ENCODE measurements at places on chromosomes 12 and 14.

DNA sequence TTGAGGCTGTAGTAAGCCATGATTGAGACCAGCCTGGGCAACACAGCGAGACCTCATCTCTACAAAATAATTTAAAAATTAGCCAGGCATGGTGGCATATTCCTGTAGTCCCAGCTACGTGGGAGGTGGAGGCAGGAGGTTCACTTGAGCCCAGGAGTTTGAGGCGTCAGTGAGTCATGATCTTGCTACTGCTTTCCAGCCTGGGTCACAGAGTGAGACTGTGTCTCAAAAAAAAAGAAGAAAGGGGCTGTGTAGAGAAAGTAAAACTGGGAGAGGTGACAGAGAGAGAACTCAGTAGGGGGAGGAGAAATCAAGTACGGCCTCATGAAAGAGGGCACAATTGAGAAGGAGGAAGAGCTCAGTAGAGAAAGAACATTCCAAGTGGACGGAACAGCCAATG is 12.4 kb downstream of the TECPR2 start:
- DNase-seq: no peak

- DNase-seq: no peak
Measured at GRCh38 chr12:84982888-84983287, 53.2 kb downstream of the TSPAN19 start.

- DNase-seq: no peak
Measured at GRCh38 chr12:28961948-28962384, 187.1 kb upstream of the FAR2 start.

GRCh38 chr14:37157987-37158386 is 14.4 kb downstream of the SLC25A21 start:
- no peak for DNase-seq

DNA sequence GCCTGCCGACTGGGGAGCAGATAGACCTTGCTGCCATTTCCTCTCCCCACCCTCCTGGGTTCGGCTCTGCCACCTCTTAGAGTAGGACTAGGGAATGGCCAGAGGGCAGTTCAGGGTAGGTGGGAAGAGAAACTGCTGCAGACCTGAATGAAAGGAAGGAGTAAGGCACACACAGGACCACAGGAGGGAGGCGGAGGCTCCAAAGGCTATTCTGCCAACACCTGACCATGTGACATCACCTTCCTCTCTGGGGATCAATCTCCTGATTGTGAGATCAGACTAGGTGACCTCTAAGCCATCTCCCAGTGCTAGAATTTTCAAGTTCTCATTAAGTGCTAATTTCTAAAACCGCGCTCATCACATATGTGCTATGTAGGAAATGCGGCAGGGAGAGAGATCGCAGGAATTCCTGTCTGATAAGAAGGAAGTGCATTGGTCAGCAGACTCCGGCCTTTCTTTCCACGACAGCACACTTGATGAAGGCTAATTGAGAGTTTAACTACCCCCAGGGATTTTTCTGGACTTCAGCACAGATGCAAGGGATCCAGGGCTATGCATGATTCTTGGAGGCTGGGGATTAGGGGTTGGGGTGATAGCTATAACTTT is 11.5 kb upstream of the TSPAN11 start:
- no peak for DNase-seq

GRCh38 chr12:85468356-85469157 is 188.5 kb downstream of the ALX1 start:
- DNase-seq: no peak

DNA sequence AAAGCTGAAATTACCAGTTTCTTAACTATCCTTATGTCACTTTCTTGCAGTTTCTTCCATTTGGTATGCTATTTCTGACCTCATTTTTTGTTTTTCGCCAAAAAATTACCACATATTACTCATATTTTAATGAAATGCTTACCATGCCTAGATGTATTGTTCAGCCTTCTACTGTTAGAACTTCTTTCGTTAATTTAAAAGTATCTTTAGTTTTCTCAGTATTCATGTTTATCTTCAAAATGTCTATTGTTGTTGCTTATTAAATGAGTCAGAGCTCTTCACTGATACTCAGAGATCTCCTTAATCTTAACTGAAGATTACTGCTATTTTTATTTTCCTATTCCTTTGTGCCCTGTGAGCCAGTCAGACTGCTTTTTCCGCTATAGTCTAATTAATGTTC is 20.5 kb downstream of the RAP1B start:
- DNase-seq: no peak

GRCh38 chr12:54427106-54427505 is 8.0 kb upstream of the ITGA5 start:
- DNase-seq: no peak

- DNase-seq: no peak
Measured at GRCh38 chr12:64877363-64878004, 53.0 kb downstream of the TBC1D30 start.

DNA sequence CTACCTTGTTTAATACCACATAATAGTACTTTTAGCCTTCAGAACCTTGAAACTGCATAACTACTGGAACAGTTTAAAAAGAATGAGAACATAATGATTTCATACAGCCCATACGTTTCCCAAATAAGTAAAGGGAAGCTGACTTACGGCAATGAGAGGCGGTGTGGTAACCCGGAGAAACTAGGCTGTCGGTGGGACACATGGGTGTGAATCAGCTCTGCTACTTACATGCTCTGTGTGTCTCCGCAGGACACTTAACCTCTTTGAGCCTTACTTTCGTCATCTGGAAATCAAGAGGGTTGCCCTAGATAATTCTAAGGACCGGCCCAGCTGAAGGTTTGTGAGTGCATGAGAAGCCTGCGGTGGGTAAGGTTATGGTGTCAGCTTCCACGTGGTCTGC is 49.3 kb upstream of the PLEKHG3 start:
- no peak for DNase-seq
